ENCODE measurements at places on chromosomes 4 and X.
A peak's percentile ranks its signal among the peaks of the same experiment; 100 is the strongest.

DNA sequence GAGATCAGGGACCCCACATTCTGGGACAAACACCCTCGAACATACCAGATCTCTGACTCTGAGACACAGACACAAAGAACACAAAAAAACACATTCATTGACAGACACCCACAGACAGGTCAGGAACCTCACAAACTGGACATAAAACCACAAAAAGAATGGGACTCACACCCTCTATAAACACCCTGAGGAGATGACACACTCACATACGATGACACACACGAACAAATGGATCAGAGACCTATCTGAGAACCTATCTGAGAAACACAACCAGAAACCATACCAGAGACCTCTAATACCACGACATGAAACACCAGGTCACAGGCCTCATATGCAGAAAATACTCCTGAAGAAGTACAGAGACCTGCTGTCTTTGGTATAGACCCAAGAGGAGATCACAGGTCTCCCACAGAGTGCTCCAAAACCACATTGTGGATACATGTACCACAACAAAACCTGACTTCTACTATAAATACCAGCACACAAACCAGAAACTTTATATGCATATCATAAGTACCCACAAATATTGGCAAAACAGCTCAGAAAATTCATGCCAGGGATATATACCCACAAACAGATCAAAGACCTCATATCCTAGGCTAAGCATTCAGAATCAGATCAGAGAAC, 19.5 kb downstream of the SUV39H1 start:
- no peak for DNase-seq

DNA sequence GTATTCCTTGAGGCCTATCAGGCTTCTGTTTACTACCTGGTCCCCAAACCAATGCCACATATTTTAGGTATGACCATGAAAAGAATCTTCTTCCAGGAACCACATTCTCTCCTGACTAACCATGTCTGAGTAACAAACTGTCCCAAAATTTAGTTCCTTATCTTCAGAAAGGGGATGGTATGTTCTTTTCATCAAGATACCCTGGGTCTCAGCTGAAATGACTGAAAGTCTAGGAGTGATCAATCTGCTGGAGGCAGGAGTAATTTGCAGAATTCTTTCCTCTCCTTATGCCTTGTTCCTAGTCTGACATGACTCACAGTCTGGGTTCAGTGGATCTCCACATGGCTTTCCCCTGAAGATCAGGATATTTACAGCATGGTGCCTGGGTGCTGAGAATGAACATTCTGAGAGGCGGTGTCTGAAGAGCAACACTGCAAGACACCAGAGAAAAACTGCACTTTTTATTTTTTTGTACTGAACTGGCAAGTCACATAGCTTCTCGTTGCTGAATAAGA, 665.5 kb downstream of the TLL1 start:
- no peak for DNase-seq

GRCh38 chr4:1459722-1460511, 53.7 kb upstream of the NKX1-1 start:
- no peak for DNase-seq

DNA sequence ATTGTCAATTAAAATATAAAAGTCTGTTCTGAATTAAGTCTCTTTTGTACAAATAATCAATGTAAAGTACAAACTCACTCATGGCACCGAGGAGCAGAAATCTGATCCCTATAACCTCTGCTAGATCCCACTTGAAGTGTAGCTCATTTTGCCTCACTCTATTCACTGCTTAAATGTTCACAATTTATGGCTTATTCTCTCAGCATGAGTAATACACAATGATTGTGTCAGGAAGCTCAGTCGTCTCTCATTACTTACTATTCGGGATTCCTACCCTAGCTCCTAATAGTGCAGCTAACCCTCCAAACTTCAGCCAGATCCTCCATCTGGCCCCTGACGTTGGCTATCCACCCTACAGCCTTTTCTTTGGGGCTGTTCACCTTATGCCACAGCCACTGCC, 4.7 kb upstream of the AMMECR1 start:
- DNase-seq, result no peak

- DNase-seq, result no peak
Observed at GRCh38 chr4:159515314-159516025, 412.6 kb downstream of the RAPGEF2 start.

- no peak for DNase-seq
Observed at GRCh38 chr4:44914748-44915147, 188.4 kb upstream of the GNPDA2 start.

- no peak for DNase-seq
Observed at GRCh38 chr4:180589575-180589974, 1653.6 kb upstream of the TENM3 start.

- no peak for DNase-seq
Observed at GRCh38 chr4:37981844-37982720, 21.9 kb downstream of the PTTG2 start.

GRCh38 chrX:39401483-39402110, 600.3 kb downstream of the MID1IP1 start:
- no peak for DNase-seq

GRCh38 chrX:139692506-139692849, 15.5 kb downstream of the MCF2 start:
- no peak for DNase-seq

DNA sequence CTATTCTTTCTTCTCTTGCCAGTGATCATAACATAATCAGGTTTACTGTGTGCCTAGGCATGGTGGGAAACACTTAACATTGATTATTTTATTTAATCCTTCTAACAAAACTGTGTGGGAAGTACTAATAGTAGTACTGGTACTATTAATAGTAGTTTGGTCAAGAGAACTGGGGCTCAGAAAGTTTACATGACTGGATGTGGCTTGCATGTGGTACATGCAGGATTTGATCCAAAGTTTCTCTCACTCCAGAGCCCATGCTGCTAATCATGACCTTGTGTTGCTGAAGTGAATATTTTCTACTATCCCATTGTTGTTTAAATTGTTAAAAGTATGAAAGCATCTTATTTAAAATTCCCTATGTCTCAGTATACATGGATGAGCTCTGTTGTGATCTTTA, 78.4 kb downstream of the TMEM164 start:
- DNase-seq, result no peak

- no peak for DNase-seq
Observed at GRCh38 chrX:2508648-2509335, 8.0 kb upstream of the DHRSX start.

- no peak for DNase-seq
Observed at GRCh38 chr4:4267981-4268380, 20.0 kb upstream of the TMEM128 start.

DNA sequence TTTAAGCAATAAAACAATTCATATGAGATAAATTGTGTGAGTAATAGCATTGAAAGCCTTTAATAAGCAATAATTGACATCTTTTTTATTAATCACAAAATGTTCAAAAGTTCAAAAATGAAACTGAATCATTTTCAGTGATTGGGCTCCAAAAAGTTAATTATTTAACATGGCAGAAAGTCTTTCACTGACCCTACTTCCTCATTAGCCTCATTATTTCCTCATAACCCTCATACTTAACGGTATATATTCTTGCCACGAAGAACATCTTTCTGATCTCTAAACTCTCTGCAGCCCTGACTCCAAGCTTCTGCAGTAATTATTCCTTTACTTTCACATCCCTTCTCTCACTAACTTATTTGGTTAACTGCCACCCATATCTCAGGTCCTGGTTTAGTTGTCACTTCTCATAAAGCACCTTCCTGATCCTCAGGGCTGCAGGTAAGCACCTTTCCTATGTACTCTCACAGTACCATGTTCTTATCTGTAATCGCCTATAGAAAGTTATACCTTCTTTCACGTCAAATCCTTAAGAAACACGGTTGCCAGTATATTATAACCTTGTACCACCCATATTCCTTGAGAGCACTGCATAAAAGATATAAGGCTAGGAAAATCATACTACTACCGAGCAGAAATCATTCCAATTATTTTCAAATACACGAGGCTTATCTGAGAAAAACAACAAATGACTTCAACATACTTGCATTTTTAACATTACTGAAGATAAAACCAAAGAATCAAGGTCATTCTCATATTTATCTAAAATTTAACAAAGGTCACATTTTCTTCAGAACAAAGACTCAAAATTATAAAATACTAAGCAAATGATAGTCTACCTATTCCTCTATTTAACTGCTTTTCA, 72.2 kb downstream of the PPP3CA start:
- no peak for DNase-seq

DNA sequence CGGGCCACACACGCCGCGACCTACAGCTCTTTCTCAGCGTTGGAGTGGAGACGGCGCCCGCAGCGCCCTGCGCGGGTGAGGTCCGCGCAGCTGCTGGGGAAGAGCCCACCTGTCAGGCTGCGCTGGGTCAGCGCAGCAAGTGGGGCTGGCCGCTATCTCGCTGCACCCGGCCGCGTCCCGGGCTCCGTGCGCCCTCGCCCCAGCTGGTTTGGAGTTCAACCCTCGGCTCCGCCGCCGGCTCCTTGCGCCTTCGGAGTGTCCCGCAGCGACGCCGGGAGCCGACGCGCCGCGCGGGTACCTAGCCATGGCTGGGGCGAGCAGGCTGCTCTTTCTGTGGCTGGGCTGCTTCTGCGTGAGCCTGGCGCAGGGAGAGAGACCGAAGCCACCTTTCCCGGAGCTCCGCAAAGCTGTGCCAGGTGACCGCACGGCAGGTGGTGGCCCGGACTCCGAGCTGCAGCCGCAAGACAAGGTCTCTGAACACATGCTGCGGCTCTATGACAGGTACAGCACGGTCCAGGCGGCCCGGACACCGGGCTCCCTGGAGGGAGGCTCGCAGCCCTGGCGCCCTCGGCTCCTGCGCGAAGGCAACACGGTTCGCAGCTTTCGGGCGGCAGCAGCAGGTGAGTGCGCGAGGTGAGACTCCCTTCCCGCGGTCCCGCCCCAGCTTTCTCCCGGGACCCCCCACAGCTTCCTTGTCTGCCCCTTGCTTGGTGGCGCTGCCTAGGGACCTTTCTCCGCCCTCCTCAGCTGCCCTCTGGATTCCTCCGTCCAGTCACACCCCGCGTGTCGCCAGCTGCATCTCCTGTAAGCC, 678 bp downstream of the BMP3 start:
- DNase-seq, result no peak

DNA sequence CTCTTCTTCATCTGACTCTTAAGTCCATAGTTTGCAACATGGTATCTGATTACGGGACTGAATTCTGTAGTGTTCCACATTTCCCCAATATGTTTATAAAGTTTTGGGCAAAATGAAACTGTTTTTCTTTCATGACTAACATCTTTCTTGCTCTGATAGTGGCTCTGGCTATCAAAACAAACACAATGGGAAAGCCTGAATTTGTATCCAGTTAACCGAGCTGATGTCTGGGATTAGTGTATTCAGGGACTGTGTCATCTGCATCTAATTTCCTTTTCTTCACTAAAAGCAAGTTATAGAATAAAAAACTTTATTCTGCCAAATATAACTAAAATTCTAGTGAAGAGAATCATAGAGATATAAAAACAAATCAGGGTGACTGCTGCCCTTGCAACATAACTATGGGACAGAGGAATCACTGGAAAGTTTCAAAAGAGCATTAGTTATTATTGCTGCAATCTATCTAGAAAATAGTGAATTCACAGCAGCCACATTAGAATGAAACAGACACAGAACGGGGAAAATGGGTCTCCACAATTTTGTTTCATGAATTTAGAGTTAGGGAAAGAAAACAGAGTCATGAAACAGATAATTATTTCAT, 61.3 kb downstream of the ANTXR2 start:
- DNase-seq, result no peak

- no peak for DNase-seq
Observed at GRCh38 chr4:660401-660800, 13.7 kb downstream of the ATP5ME start.

DNA sequence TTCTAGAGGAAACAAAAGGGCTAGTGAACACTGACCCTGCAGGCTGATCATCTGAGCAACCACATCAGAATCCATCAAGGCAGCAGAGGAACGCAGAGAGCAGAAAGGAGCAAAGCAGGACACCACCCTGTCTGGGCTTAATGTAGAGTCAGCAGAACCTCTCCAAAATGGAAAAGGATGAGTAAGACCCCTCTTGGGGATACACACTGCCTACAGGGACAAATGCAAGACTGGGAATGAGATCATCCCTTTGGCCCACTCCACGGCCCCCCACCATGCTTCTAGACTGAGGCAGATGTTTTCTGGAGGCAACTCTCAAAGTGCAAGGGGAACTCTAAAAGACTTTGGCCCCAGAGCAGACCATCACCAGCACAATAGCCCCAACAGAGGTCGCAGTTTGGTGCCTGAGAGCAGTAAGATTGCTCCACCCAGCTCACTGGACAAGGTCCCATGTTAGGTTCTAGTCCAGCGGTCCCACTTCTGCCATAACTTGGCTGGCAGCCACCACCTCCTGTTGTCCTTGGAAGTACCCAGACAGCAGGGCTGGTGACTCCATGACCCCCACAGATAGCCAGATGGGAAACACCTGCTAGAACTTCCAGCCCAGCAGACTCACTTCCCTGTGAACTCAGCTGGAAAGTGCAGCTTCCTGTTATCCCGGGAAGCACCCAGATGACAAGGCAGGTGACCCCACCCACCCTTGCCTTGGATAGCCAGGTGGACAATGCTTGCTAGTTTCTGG, 372.7 kb downstream of the INPP4B start:
- DNase-seq, result no peak

GRCh38 chr4:100889401-100889800, 371.6 kb upstream of the EMCN start:
- no peak for DNase-seq

DNA sequence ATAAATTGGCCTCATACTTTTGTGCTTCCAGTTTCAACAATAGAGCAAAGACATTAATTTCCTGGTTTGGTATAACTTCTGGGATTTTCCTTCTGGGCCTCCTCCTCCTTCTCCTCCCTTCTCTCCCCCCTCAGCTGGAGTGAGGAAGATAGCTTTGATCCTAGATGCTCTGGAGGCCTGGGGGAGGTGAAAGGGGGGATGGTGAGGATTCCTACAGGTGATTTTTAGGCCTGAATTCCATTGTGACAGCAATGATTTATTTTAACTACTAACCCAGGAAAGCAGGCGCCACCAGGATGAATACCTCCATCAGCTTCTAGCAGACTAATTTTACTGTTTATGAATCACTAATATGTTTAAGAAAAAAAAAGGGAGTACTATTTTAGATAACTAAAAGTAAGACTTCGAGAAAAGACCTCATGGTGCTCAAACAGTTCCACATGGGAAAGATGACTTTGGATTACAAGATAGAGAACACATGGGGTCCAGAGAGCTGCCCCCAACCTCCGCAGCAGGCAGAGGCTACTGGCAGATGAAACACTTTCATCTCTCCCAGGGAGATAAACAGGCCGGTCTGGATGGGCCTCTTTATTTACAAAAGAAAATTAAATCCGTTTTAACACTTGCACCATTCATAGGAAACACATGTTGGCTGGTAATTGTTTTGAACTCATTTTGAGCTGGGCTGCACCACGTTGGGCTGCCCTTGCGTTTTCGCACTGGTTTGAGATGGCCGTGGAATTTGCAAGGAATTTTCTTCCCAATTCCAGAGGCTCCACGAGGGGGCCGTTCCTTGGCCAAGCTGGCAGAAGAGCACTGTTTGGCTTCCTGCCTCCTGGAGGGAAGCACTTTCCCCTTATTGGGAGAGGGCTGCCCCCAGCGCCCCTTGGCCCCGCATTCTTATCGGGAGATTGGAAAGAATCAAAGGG, 125.1 kb upstream of the STX18 start:
- no peak for DNase-seq

GRCh38 chr4:127642169-127642568, 9.4 kb downstream of the INTU start:
- no peak for DNase-seq

GRCh38 chr4:124037236-124037635, 640.6 kb downstream of the SPRY1 start:
- no peak for DNase-seq

- peak; percentile 49 for DNase-seq
Observed at GRCh38 chrX:39491548-39492297, 606.0 kb downstream of the BCOR start.
